ENCODE measurements at places on chromosomes 7 and 10. TPM values are rescaled to one million over a fixed set of nuclear protein-coding genes. Genes with fewer than 3 reads are reported as not detected.

The NKX1-2 gene
- polyA plus RNA-seq, result not detected

- DNase-seq, result no peak
Measured at GRCh38 chr7:149720372-149721083, 52.9 kb downstream of the ZNF467 start.

The SDK1 gene
- not detected for polyA plus RNA-seq

DNA sequence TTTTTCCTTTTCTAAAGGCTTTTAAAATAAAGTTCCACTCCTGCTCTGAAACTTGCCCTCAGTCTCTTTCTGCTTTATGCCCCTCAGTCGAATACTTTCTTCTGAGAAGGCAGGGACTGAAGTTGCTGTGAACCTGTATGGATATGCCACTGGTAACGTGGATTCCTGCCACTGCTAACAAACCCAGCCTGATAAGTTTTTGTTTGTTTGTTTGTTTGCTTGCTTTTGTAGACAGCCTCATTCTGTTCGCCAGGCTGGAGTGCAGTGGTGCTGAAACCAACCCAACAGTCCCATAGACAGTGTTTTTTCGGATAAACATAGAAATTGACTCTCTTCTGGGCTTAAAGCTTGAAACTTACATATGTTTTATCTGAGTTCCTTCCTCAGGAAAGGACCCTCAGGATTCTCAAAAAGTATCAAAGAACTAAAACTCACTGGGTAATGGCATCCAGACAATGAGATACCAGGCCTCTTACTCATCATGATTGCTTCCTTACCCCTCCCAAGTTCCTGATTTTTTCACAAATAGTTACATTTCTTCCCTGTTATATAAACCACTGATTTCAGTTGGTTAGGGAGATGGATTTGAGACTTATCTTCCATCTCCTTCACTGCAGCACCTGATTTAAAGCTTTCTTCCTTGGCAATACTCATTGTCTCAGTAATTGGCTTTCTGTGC is 273.6 kb downstream of the SDHAF3 start:
- DNase-seq, result no peak

The OR2A14 gene
- polyA plus RNA-seq, result not detected

GRCh38 chr10:63467841-63468240 is 2.1 kb upstream of the JMJD1C start:
- peak; percentile 56 for DNase-seq

DNA sequence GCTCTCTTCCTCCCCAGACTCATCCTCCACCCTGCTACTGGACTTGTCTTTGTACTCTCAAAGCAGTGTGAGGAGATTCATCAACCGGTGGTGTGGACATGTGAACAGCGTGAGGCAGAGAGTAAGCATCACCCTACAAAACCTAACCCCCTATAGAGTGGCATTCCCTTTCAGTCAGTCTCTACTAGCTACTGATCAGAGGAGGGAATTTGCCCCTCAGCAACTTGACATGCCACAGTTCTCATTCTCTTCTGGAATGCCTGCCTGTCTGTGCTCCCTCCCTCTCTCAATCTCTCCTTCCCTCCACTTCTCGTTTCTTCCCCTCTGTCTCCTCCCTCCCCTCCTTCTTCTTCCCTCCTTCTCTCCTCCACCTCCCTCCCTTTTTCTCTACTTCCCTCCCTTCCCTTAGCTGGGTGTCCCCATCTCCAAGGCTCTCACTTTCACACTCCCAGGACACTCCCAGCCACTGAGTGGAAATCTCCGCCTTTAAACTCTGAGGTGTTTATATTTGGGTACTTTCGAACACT is 24.6 kb downstream of the H2AZ2 start:
- no peak for DNase-seq

DNA sequence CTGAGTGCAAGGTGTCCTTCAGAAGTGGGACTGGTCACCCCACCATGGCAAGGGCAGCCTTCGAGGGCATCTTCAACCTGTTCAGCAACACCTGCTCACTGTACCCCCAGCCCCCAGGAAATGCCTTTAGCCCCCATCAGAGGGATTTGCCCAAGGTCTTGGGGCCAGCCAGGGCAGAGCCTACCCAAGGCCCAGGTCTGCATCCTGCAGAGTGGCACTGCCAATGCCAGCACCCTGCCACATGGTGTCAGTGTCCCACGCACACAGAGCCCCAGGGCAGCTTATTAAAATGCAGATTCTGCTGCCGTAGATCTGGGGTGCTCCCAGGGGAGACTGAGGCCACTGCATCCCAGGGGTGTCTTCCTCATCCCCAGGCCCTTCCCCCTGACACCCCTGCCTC is 106.2 kb upstream of the KCTD7 start:
- DNase-seq, result peak; percentile 36

DNA sequence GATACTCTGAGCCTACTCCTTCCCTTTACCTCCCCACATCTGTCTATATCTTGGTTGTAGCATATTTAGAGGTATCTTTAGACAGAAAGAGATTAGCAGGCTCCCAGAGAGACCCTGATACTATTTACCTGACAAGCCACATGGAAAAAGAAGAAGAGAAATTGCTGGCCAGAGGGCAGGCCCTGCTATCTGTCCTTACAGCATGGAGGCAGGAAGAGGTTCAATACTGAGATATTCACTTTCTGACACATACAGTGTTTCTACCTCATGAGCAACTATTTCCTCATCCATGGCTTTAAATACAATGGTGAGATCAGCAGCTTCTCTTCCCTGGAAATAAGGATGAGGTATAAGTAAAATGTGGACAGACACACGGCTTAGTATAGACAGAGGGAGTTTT is 33.9 kb upstream of the TSPAN13 start:
- DNase-seq, result peak; percentile 52

The WASHC2A gene
- 26.8 TPM for polyA plus RNA-seq

DNA sequence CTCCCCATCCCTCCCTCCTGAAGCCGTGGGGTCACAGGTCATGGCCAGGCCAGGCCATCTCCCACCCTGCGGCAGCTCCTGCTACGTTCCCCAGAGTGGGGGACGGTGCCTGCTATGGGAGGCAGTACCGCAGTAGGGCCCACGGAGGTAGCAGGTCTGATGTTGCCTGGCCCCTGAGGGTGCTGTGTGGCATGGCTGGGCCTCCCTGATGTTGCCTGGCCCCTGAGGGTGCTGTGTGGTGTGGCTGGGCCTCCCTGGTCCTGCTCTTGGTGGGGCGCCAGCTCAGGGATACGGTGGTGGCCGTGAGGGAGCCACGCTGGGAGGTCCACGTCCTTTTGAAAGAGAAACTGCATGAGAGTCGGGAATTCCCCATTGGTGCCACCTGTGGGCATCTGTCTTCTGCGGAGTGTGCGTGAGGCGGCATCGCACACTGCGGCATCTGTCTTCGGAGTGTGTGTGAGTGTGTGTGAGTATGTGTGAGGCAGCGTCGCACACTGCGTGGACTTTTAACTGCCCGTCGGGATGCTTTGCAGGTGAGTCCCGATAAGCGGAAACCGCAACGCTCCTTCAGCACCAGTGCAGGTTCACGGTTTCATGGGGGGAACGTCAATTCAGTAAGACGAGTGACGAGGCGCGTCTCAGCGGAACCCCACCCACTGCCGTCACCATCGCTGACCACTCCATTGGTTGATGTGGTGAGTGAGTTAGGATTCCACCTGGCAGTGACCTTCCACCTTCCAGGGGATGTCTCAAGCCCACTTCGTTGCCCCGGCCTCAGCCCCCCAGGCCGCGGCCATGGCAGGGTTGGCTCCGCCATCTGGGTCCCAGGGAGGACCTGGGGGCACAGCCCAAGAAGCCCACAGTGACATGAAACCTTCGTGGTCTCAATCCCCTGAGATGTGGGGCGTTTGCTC is 51.2 kb upstream of the CFAP46 start:
- DNase-seq, result no peak

The PHYH gene
- 30.8 TPM for polyA plus RNA-seq

DNA sequence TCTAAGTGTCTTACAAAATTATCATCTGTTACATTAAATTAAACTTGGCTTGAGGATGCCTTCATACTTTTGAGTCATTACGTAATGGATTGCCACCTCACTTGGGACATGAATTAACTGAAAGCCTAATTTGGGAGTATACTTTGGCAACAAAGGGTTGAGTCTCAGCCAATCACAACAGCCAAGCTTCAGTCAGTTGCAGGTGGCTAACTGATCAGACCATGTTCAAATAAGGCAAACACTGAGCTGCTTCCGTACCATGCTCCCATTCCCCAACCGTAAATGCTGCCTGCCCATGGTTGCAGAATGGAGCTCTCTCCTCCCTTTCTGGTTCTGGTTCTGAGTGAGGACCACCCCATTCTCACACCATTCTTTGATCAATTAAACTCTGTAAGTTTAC is 92.9 kb upstream of the STK17A start:
- no peak for DNase-seq

- DNase-seq, result peak; percentile 44
Measured at GRCh38 chr10:104657457-104657856, 16.4 kb downstream of the SORCS3 start.

The LLCFC1 gene
- not detected for polyA plus RNA-seq

Measured in GM23248 (cell line).